ENCODE measurements at places on chromosomes 11 and 22.

DNA sequence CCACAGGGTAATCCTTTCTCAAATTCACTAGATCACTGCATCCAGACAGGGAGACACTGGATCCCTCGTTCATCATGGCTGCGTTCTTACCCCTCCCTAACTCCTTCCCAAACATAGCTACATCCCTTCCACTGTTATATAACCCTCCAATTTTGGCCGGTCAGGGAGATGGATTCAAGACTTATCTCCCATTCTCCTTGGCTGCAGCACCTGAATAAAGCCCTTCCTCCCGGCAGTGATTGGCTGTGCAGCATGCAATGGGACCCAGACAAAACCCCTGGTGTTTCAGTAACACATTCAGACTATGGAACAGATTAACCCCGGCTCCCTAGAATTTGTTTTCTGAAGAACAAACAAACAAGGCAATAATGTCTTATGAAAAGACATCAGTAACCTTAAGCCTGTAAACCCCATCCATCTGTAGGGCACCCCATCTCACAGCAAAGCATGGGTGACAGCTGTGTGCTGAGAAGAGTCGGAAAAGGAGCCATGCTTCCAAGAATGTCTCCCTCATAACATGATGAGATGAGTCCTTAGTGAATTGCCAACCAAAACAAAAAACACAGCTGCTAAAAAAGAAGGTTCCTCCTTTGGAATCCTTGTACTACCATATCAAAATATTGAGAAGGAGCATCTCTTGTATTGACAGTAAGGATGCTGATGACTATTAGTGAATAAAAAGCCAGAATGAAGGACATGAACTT lies 5.0 kb downstream of the MIF start:
- no peak for DNase-seq

DNA sequence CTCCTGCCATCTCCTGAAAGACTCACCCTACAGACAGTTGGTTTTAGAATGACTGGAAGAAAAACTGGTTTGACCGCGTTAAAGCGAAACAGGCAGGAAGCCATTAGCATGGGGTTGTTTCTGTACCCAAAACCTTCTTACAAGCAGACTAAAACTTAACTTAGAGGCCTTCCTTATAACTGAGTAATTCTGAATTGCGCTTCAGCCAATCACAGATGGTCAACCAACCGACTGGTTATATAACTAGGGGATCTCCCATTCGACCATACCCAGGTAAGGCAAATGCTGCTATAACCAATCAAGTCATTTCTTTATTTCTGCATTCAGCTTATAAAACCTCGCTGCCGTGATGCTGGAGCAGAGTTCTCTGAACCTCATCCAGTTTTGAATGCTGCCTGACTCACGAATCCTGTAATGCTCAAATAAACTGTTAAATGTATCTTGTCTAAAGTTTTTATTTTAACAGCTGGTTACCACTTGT lies 87.8 kb upstream of the DRD2 start:
- DNase-seq: no peak

- peak; percentile 26 for DNase-seq
These were observed 469.9 kb downstream of the MN1 start for GRCh38 chr22:27331526-27332281.

- DNase-seq: no peak
These were observed 17.1 kb downstream of the TUBGCP6 start for GRCh38 chr22:50227579-50228215.

DNA sequence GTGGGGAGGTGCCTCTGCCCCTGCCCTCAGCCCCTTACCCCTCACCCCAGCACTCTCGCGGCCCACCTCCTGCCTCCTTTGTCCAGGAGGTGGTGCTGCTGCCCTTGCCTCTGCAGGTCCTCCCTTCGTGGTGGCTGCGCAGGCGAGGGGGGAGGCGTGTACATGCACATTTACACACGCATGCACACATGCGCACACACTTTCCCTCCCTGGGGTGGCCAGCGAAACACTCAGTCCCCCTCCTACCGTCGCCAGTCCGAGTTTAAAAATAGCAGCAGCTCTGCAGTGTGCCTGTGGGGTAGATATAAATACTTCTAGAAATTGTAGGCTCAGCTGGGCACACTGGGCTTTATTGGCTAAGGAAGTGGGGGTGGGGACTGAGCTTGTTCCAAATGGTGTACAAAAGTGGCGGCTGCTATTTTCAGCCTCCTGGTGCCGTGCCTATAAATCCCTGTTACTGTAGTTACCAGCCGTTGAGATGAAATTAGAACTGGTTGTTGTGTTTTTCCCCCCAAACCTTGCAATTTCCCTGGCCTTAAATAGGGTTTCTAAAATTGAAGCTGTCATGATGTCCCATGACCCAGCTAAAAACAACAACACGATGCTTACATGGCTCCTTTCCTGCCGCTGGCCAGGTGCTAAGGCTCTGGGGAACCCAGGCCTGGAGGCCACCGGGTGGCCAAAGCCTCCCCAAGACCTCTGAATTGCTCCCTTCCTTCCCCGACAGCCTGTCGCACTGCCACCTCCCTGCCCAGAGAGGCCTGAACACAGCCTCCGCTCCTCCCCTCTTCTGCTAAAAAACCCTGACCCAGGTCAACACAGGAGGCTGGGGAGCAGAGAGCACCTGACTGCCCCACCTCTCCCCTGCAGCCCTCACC lies 12.4 kb downstream of the PICK1 start:
- peak; percentile 81 for DNase-seq

- DNase-seq: no peak
These were observed 76.9 kb downstream of the ADAMTS15 start for GRCh38 chr11:130525307-130525706.

GRCh38 chr22:49878206-49878605 lies 24.6 kb downstream of the ZBED4 start:
- no peak for DNase-seq
